ENCODE measurements at places on chromosomes 11 and 22.
A peak's percentile ranks its signal among the peaks of the same experiment; 100 is the strongest.

GRCh38 chr11:114447444-114447843 is 8.2 kb downstream of the REXO2 start:
- peak overlapping the region; percentile 65 for H3K27ac ChIP-seq
- peaks cover 21% of the 10 kb centered on the region for H3K4me1 ChIP-seq
- H3K27me3 ChIP-seq: no peaks in the 10 kb centered on the region
- no peak overlapping the region for H3K4me3 ChIP-seq

- no peak overlapping the region for H3K27ac ChIP-seq
- DNase-seq: no peak
- no peak overlapping the region for H3K4me3 ChIP-seq
- peaks cover 75% of the 10 kb centered on the region for H3K27me3 ChIP-seq
- no peaks in the 10 kb centered on the region for H3K36me3 ChIP-seq
- no peaks in the 10 kb centered on the region for H3K4me1 ChIP-seq
Observed at GRCh38 chr11:123382555-123383074, 47.5 kb upstream of the GRAMD1B start.

DNA sequence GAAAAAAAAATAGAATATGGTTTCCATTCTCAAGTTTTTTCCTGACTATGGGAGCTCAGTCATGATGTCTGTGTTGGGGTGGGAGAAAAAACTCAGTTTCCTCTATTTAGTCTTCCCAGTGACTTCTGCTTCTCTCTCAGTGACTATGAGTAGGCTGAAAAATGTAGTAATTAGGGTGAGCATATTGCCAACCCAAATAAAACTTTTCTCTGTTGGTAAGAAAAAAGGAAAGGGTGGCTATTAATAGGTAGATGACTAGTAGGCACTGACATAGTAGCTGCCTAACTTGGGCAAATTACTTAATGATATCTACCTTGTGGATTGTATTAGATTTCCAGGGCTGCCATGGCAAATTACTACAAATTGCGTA is 34.2 kb upstream of the BIRC3 start:
- H3K4me3 ChIP-seq: no peak overlapping the region
- H3K27me3 ChIP-seq: no peaks in the 10 kb centered on the region
- peak overlapping the region; percentile 82 for H3K27ac ChIP-seq
- H3K36me3 ChIP-seq: no peaks in the 10 kb centered on the region
- peaks cover 14% of the 10 kb centered on the region for H3K4me1 ChIP-seq

GRCh38 chr11:45305874-45306623 is 19.9 kb upstream of the SYT13 start:
- H3K27ac ChIP-seq: no peak overlapping the region
- no peaks in the 10 kb centered on the region for H3K36me3 ChIP-seq
- H3K4me3 ChIP-seq: no peak overlapping the region

- H3K27me3 ChIP-seq: peaks cover 6% of the 10 kb centered on the region
- no peak overlapping the region for H3K27ac ChIP-seq
- no peak overlapping the region for H3K4me3 ChIP-seq
- peak; percentile 63 for DNase-seq
Observed at GRCh38 chr11:17513853-17514252, 30.4 kb downstream of the USH1C start.

- peak overlapping the region; percentile 29 for H3K27ac ChIP-seq
- H3K4me3 ChIP-seq: peak overlapping the region; percentile 55
- no peaks in the 10 kb centered on the region for H3K36me3 ChIP-seq
- no peaks in the 10 kb centered on the region for H3K27me3 ChIP-seq
Observed at GRCh38 chr11:16001899-16002426, 354.4 kb downstream of the SOX6 start.

DNA sequence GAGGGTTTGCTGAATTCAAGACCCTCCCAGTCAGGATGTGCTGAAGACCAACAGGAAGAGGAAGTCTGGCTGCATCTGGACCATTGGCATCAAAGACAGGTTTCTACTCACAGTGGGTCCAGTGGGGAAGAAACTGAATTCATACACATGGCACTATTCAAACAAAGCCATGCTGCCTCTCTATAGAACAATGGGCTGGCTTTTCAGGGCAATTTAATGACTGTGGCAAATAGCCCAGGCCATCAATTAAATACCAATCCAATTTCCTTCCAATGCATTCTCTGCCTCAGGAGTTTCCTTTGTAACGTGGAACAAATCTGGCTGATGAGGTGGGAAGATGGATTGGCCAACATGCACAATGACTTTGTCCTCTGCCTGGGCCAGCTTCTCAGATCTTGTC is 98.6 kb downstream of the SEZ6L start:
- no peak overlapping the region for H3K4me3 ChIP-seq
- H3K27ac ChIP-seq: no peak overlapping the region
- H3K36me3 ChIP-seq: no peaks in the 10 kb centered on the region
- H3K27me3 ChIP-seq: peaks cover 3% of the 10 kb centered on the region

DNA sequence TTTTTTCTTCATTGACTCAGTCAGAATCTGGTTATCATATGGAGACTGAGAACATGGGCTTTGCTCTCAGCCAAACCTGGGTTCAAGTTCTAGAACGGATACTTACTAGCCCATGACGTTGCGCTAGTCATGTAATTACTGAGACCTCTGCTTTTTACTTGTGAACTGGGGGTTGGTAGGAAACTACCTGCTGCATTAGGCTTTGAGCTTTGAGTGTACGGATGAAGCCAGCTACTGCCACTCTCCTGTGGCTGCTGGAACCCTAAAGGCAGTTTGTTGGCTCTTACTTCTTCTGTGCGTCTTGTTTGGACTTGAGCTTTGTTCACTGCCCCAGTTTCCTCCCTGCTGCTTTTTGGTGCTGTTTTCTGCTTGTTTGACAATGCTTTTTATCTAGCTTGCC is 18.1 kb downstream of the PPP6R2 start:
- peaks cover 6% of the 10 kb centered on the region for H3K4me1 ChIP-seq
- H3K4me3 ChIP-seq: no peak overlapping the region
- DNase-seq: no peak
- no peaks in the 10 kb centered on the region for H3K27me3 ChIP-seq

GRCh38 chr22:17229991-17230630 is 10.9 kb upstream of the ADA2 start:
- H3K27ac ChIP-seq: no peak overlapping the region
- H3K36me3 ChIP-seq: no peaks in the 10 kb centered on the region
- no peaks in the 10 kb centered on the region for H3K27me3 ChIP-seq
- no peaks in the 10 kb centered on the region for H3K4me1 ChIP-seq
- H3K4me3 ChIP-seq: no peak overlapping the region
- peak; percentile 62 for DNase-seq

DNA sequence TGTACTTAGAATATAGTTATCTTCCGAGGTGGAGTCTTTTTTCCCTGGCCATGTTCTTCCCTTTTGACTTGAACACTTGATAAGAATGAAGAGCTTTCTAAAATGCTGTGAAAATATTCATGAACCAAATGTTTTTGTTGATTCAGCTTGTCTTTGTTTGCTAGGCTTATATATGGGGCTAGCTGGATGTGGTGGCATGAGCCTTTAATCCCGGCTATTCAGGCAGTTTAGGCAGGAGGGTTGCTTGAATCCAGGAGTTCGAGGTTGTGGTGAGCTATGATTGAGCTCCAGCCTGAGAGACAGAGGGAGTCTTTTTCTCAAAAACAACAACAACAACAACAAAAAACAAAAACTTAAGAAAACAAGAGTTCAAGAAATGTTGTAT is 23.1 kb downstream of the CBL start:
- H3K4me3 ChIP-seq: no peak overlapping the region
- H3K27ac ChIP-seq: no peak overlapping the region
- H3K4me1 ChIP-seq: no peaks in the 10 kb centered on the region

- H3K27ac ChIP-seq: peak overlapping the region; percentile 82
- no peak overlapping the region for H3K4me3 ChIP-seq
- H3K27me3 ChIP-seq: no peaks in the 10 kb centered on the region
- H3K36me3 ChIP-seq: peaks cover 46% of the 10 kb centered on the region
Observed at GRCh38 chr11:122791411-122791810, 46.9 kb upstream of the CRTAM start.

GRCh38 chr11:75339685-75340409 is 11.6 kb downstream of the ARRB1 start:
- H3K36me3 ChIP-seq: no peaks in the 10 kb centered on the region
- peak overlapping the region; percentile 45 for H3K27ac ChIP-seq
- no peaks in the 10 kb centered on the region for H3K27me3 ChIP-seq
- no peak overlapping the region for H3K4me3 ChIP-seq

Data from osteoblast (primary cell).